ENCODE measurements at places on chromosomes 12 and 14. TPM values are rescaled to one million over a fixed set of nuclear protein-coding genes. Genes with fewer than 3 reads are reported as not detected.
A peak's percentile ranks its signal among the peaks of the same experiment; 100 is the strongest.

CLEC6A gene
- 1.1 TPM for total RNA-seq

DNA sequence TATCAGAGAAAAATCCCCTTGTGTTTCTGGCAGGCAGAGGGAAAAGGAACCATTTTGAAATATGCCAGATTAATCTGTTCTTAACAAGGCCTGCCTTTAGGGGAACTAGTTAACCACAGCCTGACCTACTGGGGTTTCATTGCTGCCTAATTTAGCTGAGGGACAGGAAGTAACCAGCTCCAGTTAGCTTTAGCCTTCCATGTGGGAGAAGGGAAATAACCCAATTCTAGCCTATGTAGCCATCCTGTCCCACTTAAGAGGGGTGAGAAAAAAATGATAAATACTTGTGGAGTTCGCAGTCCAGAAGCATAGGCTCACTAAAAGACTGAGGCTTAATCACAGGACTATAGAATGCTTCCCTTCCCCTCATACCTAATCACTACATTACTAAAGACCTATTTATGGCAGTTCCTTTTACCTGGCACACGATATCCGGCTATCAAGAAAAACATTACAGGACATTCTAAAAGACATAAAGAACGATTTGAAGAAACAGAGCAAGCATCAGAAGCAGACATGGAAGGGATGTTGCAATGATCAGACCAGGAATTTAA lies 22.8 kb downstream of the COX8C start:
- no peaks in the 10 kb centered on the region for H3K27me3 ChIP-seq
- H3K36me3 ChIP-seq = no peaks in the 10 kb centered on the region
- no peak overlapping the region for H3K27ac ChIP-seq

DNA sequence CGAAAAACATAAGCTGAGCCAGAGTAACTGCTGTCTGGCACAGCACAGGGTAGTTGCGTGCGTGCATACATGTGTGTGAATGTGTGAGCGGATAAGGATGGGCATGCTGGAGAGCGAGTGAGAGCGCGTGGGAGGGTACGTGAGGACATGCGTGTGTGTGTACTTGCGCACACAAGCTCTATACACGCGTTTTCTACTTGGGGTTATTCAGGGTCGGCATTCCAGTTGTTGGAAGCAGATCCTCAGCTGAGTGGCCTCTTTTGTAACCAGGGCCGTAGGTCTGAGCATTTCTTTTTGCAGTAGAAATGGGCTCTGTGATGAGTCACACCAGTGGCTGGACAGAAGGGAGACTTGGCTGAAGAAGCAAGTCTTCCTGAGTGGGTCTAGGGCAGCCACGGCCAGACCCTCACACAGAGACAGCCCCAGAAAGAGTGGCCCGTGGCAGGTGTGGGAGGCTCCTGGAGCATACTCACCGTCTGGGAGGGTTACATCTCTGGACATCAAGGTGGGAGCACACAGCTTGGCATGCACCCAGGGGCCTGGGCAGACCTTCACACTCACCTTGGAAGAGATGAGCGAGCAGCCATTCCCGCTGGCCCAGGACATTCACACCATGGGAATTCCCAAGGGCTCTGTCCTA lies 78.0 kb downstream of the LRRC74A start:
- no peak overlapping the region for H3K4me3 ChIP-seq
- H3K27ac ChIP-seq = no peak overlapping the region
- H3K36me3 ChIP-seq = no peaks in the 10 kb centered on the region
- peaks cover 16% of the 10 kb centered on the region for H3K4me1 ChIP-seq

SLC48A1 gene
- 16.9 TPM for total RNA-seq

GRCh38 chr12:116692605-116693004 lies 45.3 kb downstream of the SPRING1 start:
- no peak for DNase-seq
- H3K36me3 ChIP-seq = no peaks in the 10 kb centered on the region
- no peak overlapping the region for H3K4me3 ChIP-seq
- H3K4me1 ChIP-seq = peaks cover 10% of the 10 kb centered on the region

GRCh38 chr12:132199526-132200319 lies 55.5 kb downstream of the NOC4L start:
- H3K36me3 ChIP-seq = no peaks in the 10 kb centered on the region
- DNase-seq = no peak
- peaks cover 29% of the 10 kb centered on the region for H3K27me3 ChIP-seq
- no peak overlapping the region for H3K27ac ChIP-seq
- no peak overlapping the region for H3K4me3 ChIP-seq

- no peak for DNase-seq
- H3K27me3 ChIP-seq = peaks cover 50% of the 10 kb centered on the region
- H3K4me1 ChIP-seq = no peaks in the 10 kb centered on the region
- no peak overlapping the region for H3K27ac ChIP-seq
- H3K4me3 ChIP-seq = no peak overlapping the region
Observed at GRCh38 chr14:101458741-101459550, 102.3 kb upstream of the DIO3 start.

DNA sequence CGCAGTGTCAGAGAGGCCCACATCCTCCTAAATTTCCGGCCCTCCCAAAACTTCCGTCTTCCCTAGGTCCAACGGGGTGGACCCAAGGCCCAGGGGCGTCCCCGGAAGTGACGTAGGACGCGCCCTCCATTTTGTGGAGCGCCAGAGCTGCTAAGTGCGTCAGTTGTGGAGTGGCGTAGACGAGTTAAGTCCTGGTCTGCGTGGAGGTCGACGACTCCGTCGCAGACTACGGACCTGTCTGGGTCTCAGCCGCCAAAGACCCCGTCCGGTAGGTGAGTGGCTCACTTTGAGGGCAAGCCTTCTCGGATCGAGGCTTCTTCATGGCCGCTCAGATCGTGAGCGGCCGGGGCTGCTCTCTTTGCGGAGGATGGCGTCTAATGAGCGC lies at the start of gene SRSF5:
SRSF5 (plus strand) TSS at position 159 of the 385 bp plus-strand sequence. CDS start 1,015 bp downstream, outside the sequence.
- H3K4me3 ChIP-seq = peak within 1 kb of the TSS; percentile 96
- peaks cover 16% of the 10 kb centered on the region for H3K36me3 ChIP-seq
- peaks cover 9% of the 10 kb centered on the region for H3K4me1 ChIP-seq
- H3K27ac ChIP-seq = peak within 1 kb of the TSS; percentile 100

DNA sequence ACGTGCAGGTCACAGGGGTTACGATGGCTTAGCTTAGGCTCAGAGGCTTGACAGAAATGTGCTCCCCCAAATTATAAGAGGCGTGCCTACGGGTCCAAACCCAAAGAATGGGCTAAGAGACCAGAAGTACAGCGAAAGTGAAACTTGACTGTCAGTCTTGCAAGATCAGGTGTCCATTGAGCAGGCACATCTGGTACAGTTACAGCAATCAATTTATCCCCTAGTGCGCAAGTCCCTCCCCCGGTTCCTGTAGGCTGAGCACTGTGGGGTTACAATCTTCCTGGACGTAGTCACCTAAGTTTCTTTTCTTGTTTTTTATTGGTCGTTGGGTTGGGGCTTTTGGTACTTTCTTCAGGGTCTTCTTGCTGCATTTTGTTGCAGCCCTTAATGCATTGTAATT lies 134.2 kb downstream of the UNC79 start:
- H3K36me3 ChIP-seq = no peaks in the 10 kb centered on the region
- no peak overlapping the region for H3K27ac ChIP-seq
- peak; percentile 17 for DNase-seq
- no peaks in the 10 kb centered on the region for H3K4me1 ChIP-seq

DNA sequence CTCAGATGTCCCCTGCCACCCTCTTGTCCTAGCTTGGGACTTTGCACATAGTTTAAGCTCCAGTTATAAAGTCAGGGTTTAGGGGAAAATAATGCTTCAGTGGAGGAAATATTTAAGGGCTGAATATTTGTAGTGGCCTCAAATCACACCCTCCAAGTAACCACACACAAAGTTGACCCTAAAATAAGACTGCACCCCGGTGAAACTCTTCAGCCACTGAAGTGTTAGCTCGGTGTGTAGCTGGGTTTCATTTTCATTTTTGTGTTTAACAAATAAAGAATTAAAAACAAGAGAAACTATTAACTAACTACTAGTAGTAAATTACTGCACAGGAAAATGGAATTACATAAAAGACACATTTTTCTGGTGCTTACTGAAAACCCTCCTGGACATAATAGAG lies 14.8 kb upstream of the BCL11B start:
- no peaks in the 10 kb centered on the region for H3K27me3 ChIP-seq
- H3K4me1 ChIP-seq = no peaks in the 10 kb centered on the region
- no peak overlapping the region for H3K27ac ChIP-seq
- no peaks in the 10 kb centered on the region for H3K36me3 ChIP-seq

DNA sequence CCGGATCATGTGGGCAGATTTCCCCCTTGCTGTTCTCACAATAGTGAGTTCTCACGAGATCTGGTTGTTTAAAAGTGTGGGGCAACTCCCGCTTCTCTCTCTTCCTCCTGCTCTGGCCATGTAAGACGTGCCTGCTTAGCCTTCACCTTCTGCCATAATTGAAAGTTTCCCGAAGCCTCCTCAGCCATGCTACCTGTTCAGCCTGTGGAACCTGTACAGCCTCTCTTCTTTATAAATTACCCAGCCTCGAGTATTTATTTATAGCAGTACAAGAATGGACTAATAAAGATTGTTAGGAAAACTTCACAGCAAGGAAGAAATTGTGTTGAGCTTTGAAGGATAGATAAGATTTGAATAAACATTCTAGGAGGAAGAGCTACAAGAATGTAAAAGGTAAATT lies 52.1 kb downstream of the KDM5A start:
- no peak overlapping the region for H3K4me3 ChIP-seq
- no peaks in the 10 kb centered on the region for H3K4me1 ChIP-seq
- H3K36me3 ChIP-seq = peaks cover 41% of the 10 kb centered on the region

KRT82 gene
- total RNA-seq = not detected

- peaks cover 8% of the 10 kb centered on the region for H3K4me1 ChIP-seq
- H3K36me3 ChIP-seq = no peaks in the 10 kb centered on the region
- peak overlapping the region; percentile 86 for H3K4me3 ChIP-seq
- no peaks in the 10 kb centered on the region for H3K27me3 ChIP-seq
- peak overlapping the region; percentile 90 for H3K27ac ChIP-seq
Observed at GRCh38 chr12:121713257-121713777, 765 bp downstream of the TMEM120B start.

- H3K4me1 ChIP-seq = peaks cover 1% of the 10 kb centered on the region
- no peak overlapping the region for H3K4me3 ChIP-seq
- no peaks in the 10 kb centered on the region for H3K27me3 ChIP-seq
Observed at GRCh38 chr14:32129124-32129523, 52.0 kb downstream of the ARHGAP5 start.

SLC4A8 gene
- 4.8 TPM for total RNA-seq

DNA sequence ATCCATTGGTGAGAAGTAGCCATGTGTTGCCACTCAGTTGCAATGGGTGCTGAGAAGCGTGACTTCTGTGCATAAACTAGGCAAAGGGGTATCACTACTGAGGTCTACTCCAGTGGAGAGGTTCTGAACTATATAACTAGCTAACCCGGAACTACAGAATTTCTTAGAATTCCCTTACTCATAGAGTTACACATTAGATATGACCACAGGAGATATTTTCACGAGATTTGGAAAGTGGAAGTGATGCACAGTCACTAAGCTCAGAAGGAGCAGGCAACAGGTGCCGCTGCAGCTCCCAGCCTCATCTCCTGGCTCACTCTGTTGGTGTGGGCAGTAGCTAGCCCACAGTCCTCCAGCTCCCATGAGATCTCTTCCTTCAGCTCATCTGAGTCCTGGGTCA lies 136.6 kb downstream of the SSPN start:
- peaks cover 2% of the 10 kb centered on the region for H3K36me3 ChIP-seq
- H3K4me1 ChIP-seq = no peaks in the 10 kb centered on the region
- peak overlapping the region; percentile 56 for H3K27ac ChIP-seq
- H3K4me3 ChIP-seq = no peak overlapping the region
- no peaks in the 10 kb centered on the region for H3K27me3 ChIP-seq

DNA sequence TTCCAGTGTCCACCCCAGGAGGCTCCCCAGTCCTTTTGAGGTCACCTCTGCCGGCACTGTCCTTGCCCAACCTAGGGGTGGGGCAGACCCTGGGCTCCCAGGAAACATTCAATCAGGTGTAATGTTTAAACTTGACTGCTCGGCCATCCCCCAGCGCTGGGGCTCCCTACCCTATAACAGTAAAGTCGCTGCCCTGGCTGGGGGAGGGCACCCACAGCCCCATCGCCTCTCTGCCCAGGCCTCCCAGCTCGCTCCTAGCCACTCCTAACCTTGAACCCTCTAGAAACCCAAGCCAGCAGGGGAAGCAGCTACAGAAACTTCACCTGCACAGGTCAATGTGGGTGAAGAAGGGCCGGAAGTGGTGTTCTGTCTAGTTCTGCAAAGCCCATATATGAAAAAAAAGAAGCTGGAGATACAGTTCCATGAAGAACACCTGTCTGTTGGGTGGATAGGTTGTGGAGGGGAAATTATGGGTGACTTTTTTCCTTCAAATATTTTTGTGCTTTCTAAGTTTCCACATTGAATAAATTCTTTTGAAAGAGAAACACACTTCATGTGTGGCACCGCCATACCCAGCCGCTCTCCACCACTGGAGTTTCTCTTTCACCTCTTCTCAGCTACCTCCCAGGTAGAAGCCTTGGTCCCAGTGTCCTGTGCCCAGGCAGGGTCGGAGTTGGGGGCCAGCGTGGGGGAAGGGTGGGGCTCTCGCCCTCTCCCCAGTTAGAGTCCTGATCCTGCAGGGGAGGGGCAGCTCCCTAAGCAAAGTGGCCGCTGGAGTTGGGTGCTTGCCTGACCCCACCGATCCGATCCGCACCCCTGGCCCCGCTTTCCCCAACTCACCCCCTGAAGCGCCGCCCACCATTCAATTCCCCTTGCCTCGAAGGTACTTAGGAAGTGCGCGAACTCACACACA lies 1.1 kb downstream of the CLMN start:
- no peaks in the 10 kb centered on the region for H3K36me3 ChIP-seq
- H3K4me1 ChIP-seq = peaks cover 3% of the 10 kb centered on the region
- peak overlapping the region; percentile 58 for H3K4me3 ChIP-seq
- no peak for DNase-seq

PROX2 gene
- total RNA-seq = 0.09 TPM

LRIG3 gene
- 111 TPM for total RNA-seq

DNA sequence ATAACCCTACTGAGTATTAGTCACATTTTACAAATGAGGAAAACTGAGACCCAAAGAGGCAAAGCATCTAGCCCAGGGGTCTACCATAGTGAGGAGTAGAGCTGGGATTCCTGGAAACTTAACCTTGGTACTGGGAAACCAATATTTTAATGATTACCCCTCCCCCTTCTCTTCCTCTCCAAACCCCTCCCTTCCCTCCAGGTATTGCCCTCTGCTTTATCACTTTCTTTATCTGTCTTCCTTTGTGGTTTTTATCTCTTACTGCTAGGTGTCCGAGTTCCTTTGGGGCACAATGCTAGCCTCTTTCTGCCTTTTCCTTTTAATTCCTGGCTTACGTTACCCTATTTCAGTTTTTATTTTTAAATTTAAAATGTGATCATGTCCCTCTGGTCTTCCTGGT lies 2.8 kb downstream of the GABARAPL1 start:
- H3K27ac ChIP-seq = peak overlapping the region; percentile 99
- no peak for DNase-seq
- H3K27me3 ChIP-seq = no peaks in the 10 kb centered on the region
- no peak overlapping the region for H3K4me3 ChIP-seq
- H3K4me1 ChIP-seq = peaks cover 6% of the 10 kb centered on the region

DPPA3 gene
- not detected for total RNA-seq

ALX1 gene
- 0.12 TPM for total RNA-seq

DNA sequence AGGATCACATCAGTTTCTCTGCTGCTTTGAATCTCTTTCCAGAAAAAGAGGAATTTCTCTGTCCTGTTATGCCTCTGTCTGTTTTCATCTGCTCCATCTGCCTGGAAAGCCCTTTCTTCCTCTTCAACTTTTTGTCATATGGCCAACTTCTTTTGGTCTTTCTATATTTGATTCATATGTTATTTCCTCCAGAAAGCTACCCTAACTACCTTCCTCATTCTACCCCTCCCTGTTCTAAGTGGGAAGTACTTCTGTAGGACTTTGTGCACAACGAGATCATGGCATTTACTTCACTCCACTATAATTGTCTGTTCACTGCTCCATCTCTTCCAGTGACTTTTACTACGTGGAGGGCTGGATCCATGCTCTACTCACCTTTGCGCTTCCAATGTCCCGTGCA lies 5.9 kb downstream of the CLEC4D start:
- H3K4me1 ChIP-seq = no peaks in the 10 kb centered on the region
- peaks cover 7% of the 10 kb centered on the region for H3K27me3 ChIP-seq
- DNase-seq = no peak
- H3K27ac ChIP-seq = no peak overlapping the region
- no peak overlapping the region for H3K4me3 ChIP-seq
- no peaks in the 10 kb centered on the region for H3K36me3 ChIP-seq

All from lung (tissue), 17 donors.